Fibroblast of mammary gland (primary cell): ENCODE measurements at places on chromosomes 1 and 21.

DNA sequence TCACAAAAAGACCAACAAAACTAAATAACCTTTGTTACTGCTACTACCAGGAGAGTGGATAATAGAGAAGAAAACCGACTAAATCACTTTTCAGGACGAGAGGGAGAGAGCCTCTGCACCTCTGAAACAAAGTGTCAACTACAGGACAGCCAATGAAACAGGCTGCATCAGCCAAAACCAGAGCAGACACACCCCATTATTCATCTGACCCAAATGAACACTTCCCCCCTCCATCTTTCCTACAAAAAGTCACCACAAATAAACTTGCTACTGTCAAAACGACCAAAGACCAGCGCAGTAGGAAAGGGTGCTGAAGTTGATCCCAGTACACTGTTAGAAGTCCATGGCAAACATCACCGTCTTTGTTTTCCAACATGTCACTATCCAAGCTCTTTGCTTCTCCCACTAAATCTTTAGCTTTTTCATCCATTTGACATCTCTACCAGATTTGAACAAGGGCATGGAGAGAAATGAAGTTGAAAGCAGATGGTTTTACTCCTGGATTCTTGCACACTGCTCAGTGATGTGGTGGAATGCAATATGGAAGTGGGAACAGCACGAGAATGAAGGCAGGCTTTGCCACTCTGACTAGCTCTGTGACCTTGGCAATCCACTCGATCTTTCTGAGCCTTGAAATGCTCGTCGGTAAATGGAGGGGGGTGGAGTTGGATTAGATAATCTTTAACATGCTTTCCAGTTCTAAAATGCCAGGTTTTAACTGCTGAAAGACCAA lies 20.5 kb downstream of the DSTYK start:
- no peak for DNase-seq

DNA sequence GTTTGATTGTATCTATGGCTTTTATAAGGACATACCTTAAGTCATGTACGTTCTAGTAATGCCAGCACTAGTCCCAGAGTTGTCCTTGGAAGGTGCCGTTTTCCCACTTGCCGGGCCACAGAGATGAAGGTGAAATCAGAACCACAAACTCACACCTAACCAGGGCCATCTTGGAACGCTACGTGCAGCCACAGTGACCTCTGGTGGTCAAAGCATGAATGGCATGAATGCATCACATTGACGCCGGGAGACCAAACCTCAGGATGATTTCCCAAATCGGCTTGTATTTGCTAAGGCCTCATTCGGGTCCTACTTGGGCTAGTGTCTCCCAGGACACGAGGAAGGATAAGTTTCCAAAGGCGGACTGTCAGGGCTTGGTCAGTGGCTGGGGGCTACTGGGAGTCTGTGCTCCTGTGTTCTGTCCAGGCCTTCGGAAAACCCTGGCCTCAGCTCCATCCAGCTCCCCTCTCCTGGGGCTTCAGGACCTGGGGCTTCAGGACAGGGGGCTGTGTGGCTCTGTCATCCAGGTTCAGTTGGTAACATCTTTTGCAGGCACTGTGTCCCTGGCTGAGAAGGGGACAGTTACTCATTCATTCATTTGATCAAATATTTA lies 260.5 kb downstream of the PRDM2 start:
- DNase-seq: peak; percentile 70

DNA sequence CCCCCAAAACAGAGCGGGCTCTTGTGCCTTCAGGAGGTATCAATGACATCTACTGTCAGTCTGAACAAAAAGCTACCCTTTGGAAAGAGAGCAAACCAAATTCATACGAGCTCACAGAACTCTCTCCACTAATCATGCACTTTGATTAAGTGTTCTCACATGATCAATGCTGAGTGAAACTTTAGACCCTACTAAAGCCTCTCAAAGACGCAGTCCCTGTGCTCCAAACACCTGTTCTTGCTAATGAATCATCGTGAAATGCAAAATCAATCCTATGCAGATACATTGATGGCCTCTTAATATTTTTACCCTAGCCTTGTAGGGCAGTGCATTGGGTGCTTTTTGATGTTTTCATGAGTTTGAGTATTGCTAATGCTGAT lies 113.4 kb downstream of the ZBTB18 start:
- DNase-seq: no peak

- peak; percentile 92 for DNase-seq
Measured at GRCh38 chr1:66217021-66217420, 316.9 kb upstream of the SGIP1 start.

DNA sequence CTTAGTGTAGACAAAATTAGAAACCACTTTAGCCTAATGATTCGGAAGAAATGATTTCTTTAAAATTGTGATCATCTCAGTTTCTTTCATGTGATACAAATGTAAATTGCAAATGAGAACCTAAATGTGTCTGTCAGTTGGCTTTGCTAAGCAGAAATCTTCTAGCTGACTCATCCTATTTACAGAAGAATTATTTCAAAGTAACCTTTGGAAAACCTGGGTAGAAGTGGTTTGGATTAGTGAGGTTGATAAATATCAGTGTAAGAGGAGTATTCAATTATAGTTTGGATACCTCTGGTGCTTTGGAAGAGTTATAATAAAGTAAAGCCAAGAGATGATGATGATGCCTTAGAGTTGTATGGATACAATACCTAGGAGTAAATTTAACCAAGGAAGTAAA lies 37.4 kb downstream of the CC2D1B start:
- no peak for DNase-seq
